ENCODE measurements at places on chromosomes 2 and 18.

- DNase-seq, result no peak
These were observed 721 bp downstream of the FHOD3 start for GRCh38 chr18:36298126-36298741.

GRCh38 chr2:60046529-60046928, 506.9 kb downstream of the BCL11A start:
- no peak for DNase-seq

DNA sequence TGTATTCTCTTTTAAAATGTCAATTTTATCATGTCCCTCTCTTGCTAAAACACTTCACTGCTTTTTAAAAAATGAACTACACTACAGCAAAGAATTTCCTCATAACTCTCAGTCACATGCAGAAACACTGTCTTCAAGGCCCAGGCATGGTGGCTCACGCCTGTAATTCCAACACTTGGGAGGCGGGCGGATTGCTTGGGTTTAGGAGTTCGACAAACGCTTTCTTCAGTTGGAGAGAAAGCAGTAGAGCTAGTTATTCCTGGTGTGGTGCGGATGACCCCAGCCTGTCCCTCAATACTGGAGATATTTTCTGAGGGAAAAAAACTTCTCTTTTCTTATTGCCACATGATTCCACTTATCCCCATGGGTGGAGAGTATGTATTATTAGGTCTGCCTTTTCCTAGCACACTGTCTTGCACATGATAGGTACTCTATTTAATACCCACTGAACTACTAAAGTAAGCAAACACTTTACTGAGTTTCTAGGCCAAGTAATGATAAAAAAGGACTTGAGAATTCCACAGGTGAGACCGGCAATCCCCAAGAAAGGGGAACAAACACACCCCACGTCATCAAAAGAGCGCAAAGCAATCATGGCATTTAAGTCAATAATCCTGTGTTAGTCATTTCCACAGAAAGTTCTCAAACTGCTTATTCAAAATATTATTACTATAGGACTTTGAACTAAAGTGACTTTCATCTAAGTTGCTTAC, 77.1 kb downstream of the SPIRE1 start:
- no peak for DNase-seq

DNA sequence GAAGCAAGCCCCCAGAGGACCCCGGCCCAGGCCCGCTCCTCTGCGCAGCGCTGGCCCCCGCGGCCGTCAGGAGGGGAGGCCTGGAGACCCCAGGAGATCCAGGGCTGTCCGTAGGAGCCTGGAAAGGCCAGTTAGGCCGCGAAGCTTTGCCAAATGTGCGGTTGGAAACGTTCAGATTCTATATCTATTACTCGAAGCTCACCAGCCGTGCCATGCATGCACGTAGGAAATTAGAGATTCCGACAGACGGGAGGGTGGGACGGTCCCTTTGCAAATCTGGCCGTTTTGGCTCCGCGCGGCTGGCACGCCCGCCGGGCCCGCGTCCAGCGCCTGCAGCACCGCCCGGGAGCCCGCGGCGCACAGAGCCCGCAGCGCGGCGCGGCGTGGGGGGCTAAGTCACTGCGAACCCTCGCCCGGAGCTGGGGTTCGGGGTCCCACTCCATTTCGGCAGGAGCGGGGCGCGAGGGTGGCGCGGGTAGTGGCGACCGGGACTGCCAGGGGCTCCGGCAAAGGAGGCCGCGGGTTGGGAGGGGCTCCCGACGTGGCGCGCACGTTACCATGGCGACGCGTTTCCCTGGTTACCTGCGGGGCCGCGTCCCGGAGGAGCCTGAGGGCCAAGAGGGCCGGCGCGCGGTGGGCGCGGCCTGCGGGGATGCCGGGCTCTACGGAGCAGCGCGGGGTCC, 488.6 kb upstream of the SMIM21 start:
- DNase-seq, result no peak

DNA sequence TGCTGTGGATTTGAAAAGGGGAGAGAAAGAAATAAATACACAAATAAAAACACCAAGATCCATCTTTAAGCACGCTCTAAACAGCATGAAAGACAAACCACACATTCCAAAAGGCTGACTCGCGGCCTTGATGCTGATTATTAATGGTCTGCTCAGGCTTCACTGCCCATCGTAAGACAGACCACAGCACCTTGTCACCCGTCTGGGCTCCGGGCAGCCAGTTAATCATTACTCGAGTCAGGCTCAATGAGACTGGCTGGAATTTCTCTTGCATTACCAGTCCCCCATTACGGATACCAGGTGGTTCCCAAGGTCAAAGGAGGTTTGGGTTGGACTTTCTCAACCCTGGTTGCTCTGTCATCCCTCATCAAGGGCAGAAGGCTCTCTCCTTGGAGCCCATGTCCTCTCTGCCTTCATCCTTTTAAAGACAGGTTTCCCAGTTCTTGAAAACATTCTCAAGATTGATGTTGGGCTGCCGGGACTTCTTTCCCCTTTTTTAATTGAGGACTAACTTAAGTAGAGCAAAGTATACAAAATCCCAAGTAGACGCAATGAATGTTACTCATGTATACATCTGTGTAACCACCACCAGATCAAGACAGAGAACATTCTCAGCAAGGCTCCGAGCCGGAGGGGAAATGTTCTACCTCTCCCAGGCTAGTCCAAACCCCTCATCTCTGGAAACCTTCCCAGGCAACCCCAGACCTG, 8.1 kb downstream of the SMAD7 start:
- no peak for DNase-seq

GRCh38 chr2:234768608-234769196, 183.1 kb upstream of the SH3BP4 start:
- no peak for DNase-seq

DNA sequence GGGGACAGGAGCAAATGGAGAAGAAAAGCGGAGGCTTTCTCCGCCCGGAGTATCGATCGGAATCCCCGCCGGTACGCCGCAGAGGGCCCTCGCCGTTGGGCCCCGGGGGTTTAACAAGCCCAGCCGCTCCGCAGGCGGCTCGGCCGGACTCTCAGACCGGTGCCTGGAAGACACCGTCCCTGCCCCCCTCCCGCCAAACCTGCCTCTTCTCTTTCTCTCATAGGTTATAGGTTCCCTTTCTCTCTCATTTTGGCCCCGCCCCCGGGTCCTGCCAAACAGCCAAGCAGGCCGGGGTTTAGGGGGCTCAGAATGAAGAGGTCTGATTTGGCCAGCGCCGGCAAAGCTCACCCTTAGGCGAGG, 4.4 kb downstream of the ONECUT2 start:
- DNase-seq, result no peak

DNA sequence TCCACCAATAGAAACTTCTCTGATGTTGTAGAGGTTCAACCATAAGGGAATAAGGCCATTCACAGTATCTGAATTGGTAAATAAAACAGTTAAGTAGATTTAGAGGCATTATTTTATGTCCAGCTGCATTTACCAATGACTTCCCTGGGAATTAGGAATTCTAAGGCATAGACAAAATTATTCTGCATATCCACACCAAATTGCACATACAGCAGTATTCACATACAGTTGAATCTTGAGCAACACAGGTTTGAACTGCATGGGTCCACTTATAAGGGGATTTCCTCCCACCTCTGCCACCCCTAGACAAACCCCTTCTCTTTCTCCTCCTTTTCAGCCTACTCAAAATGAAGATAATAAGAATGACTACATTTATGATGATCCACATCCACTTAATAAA, 54.4 kb downstream of the COL5A2 start:
- DNase-seq, result no peak

GRCh38 chr2:208511016-208511415, 104.4 kb downstream of the PTH2R start:
- no peak for DNase-seq

GRCh38 chr18:46754661-46755292, 2.1 kb downstream of the ST8SIA5 start:
- no peak for DNase-seq

GRCh38 chr2:191481305-191482070, 196.4 kb upstream of the NABP1 start:
- DNase-seq, result no peak

GRCh38 chr2:162118166-162119031, 33.6 kb downstream of the GCG start:
- no peak for DNase-seq

DNA sequence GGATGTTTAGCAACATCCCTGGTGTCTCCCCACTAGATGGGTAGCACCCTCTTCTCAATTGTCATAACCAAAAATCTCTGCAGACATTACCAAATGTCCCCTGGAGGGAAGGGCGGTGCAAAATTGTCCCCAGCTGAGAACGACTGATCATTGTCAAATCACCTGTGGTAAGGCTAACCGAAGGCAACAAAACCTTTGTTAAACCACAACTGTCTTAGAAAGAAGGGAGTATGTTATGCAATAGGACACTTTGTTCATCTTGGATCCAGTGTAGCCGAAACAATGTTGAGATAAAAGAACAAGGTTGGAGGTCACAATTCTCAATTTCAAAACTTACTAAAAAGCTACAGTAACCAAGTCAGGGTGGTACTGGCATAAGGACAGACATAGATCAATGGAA, 50.3 kb upstream of the ST3GAL5 start:
- no peak for DNase-seq

DNA sequence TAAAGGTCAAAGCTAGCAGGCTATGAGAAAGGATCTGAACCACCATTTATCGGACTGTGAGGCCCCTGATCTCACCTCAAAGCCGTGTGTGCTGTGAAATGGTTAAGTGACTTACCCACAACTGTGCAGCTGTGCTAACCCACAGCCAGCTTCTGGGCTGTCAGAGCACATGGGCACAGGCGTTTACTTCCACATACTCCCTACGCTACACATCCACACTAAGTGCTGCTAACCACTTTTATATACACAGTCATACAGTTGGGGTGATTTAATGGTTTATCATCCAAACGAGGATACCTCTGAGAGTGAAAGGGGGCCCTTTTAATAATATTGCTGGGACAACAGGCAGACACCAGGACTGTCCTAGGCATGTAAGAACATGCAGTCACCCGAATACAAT, 37.3 kb downstream of the CYRIA start:
- DNase-seq, result no peak

- no peak for DNase-seq
These were observed 94.6 kb upstream of the SCG2 start for GRCh38 chr2:223696719-223697118.

DNA sequence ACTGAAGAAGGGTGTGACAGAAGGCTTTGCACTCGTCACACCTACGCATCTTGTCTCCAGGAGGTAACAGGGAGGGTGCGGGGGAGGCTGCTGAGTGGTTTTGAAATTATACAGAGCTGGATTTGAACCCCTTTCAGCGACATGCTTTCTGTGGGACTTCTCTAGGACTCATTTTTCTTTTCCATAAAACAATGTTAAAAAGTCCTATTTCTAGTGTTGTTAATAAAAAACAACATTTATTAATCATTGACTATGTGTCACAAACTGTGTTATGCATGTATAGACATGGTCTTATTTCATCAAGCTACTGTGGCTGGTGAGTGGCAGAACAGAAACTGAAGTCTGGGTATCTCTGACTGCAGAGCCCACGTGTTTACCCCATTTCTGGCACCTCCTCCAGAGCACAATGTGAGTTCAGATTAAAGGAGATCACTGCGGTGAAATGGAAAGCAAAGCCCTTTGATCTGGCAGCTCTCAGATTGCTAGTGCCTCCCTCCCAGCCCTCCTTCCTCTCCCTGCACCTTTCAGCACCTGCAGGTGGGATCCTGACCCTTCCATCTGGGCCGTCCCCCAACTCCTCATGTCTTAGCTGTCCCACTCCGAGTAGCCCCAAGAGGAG, 315.5 kb upstream of the MYT1L start:
- DNase-seq, result no peak

- no peak for DNase-seq
These were observed 103.3 kb upstream of the MAP4K3 start for GRCh38 chr2:39540414-39540813.

DNA sequence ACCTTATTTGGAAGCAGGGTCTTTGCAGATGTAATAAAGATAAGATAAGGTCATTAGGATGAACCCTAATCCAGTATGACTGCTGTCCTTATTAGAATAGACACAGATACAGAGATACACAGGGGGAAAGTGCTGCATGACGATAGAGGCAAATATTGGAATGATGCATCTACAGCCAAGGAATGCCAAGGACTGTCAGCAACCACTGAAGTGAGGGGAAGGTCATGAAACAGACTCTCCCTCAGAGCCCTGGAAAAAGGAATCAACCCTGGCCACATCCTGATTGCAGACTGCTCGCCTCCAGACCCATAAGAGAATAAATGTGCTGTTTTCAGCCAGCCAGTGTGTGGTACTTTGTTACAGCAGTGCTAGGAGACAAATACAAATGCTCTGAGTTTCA, 14.8 kb downstream of the TMEM237 start:
- DNase-seq, result no peak

GRCh38 chr2:43484323-43484930, 111.4 kb downstream of the THADA start:
- no peak for DNase-seq

DNA sequence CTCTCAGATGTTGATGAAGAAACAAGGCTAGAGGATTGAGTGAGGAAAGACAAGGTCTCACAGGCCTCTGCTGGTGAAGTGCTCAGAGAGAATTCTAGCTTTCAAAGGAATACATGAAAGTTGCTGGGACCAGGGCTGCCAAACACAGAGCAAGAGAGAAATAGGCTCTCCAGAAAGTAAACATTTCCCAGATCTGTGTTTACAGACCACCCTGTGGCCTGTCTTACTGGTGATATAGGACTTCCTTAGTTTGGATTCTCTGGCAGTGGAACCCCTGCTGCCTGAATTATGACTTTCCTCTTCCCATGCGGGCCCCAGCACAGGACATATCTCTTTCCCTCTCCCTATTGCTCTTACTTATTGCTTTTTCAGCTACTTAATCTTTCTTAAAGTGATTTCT, 64.5 kb downstream of the TACR1 start:
- DNase-seq, result no peak

DNA sequence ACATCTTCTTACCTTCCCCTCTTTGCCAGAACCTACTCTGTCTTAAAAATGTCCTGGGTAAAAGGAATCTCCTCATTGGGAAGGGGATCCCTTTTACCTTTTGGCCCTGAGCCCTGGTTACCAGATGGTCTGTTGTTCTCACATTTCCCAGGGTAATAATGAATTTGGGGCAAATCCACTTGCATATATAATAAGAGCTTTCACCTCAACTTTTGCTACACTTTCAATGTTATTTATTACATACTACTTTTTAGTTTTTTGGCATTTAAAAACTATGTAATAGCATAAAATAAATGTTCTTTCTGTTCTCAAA, 15.0 kb downstream of the CERS6 start:
- no peak for DNase-seq

DNA sequence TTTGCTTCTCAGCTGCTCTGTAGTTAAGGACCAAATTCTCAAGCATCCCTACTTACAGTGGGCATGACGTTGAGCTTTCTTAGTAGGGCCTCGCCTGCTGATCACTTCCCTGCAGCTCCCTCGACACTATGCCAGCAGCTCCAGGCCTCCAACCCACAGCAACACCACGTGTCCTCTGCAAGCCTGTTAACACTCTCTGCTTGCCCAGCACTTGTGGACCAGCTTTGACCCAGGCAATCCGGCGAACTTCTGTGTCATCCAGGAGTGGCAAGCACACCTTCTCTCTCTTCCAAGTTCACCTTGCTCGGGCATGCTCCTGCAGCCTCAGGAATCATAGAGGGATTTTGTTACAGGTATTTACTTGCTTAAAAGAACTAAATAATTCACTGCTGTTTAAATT, 138.6 kb upstream of the FHL2 start:
- no peak for DNase-seq

- no peak for DNase-seq
These were observed 2.8 kb upstream of the PEX13 start for GRCh38 chr2:61014763-61015162.

- no peak for DNase-seq
These were observed 497.4 kb downstream of the CMPK2 start for GRCh38 chr2:6368281-6368680.

Data from stimulated activated CD4-positive, alpha-beta T cell treated with anti-CD3 and anti-CD28 coated beads, Interleukin-1b, Interleukin-23, amount 100 ng/mL, for 1 hour (primary cell).